ENCODE measurements at places on chromosomes 2 and 18.
A peak's percentile ranks its signal among the peaks of the same experiment; 100 is the strongest.

GRCh38 chr2:176093145-176093897 is 800 bp downstream of the HOXD13 start:
- no peak for DNase-seq

DNA sequence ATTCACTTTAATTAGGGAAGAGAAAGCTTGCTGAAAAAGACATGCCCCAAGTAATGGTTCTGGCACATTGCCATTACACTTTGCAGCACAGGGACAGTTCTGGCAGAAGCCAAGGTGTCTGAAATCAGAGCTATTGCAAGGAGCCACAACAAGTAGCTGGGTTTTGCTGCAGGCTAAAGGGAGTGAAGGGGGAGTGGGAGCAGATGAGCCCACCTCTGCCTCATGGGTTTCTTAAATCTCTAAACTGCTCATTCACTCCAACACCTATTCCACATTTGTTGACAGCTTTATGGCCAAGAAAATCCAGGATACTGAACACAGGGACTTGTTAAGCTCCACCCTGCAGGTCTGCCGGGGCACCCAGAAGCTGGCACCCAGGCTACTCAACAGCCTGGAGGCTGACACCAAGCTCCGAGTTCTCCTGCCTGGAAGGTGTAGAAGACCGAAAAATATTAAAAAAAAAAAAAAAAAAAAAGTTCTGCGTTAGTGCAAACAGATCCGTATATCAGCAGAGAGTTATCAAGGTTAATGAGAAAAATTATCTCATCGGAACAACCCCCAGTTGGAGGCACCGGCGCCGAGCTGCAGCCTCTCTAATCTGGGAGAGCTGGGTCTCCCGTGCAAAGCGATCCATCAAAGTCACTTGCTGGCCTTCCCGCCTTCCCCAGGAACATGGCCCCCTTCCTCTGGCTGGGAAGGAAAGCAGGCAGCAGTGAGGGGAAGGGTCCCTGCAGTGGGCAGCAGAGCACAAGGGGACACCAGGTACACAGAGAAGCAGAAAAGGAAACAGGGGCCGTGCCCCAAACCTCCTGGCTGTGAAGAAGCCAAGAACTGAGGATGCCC is 123.7 kb downstream of the HNMT start:
- DNase-seq, result no peak

DNA sequence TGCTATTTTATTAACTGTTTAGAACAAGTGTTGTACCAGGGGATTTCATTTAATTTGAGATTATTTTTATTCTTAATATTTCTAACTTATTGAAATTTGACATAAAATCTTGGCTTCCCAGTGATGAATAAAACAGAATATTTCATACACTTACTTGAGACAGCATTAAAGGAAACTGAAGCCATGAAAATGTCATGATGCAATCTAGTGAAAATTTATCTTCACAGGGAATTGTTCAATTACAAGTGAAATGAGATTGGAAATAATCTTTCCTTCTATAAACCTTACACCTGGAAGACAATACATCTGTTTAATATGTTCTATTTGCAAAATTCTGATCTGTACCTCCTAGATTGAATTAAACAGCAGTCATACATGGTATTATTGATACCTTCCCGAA is 511.0 kb upstream of the CDH7 start:
- DNase-seq, result no peak

DNA sequence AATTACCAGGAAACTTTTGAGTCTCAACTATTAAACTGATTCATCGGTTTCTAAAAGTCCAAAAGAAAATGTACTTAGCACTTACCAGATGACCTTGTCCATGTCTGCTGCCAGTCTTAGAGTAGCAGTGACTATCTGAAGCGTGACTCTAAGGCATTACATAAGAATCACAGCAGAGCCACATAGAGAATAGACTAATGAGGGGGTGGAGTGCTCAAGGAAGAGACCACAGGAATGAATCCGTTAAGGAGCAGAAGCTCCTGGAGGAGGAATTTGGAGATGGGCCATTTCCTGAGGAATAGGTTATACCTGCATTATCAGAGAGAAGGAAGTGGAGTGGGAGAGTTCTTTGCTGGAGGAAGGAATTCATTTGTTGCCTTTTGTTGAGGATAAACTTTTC is 116.0 kb downstream of the MAP3K20 start:
- DNase-seq, result no peak

- DNase-seq, result no peak
Measured at GRCh38 chr2:216596980-216597509, 36.2 kb upstream of the IGFBP2 start.

DNA sequence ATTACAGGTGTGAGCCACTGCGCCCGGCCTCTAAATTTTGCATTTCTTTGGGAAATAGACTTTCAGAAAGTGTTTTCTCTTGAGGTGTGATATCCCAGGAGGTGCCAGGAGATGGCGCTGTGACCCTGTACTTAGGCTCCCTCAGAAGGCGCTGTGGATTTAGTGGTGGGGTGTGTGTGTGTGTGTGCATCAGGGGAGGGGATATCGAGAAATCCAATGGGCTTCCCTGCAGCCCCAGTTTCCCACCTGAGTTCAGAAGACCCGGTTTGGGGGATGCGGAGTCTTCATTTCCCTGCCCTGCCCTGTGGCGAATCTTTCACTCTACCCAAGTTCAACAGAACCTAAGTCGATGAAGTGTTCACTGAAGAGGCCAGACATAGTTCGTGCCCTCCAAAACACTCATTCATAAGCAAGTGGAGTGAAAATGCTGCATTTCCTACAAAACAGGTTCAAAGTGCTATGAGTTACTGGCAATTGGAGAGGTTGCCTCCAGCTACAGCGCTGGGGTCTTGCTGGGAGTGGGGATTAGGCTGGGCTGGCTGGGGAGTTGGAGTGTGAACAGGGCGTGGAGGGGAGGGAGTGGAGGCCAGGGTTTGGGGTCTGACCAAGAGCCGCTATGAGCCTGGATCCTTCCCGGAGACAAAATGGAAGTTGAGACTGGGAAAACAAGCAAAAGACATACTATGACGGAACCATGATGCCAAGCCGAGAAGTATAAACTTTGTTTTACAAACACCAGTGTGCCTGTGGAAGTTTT is 6.5 kb upstream of the WNT6 start:
- peak; percentile 63 for DNase-seq

DNA sequence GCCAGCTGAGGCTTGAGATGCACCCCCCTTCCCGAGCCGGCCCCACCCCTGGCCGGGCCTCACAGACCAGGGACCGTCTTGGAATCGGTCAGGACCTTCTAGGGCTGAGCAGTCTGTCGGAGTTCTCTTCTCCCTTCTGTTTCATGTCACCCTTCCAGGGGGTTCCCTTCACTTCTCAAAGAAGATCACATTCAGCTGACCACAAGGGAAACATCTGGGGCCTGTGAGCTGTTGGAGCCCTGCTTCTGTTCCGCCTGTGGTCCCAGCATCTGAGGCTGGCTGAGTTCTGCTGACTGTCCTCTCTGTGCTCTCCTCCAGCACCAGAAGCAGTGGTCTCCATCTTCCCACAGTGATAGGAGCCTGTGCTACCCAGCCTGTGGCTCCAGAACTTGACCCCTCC is 106.5 kb downstream of the SEPTIN10 start:
- DNase-seq, result no peak
